ENCODE measurements at places on chromosomes 6 and 20.

DNA sequence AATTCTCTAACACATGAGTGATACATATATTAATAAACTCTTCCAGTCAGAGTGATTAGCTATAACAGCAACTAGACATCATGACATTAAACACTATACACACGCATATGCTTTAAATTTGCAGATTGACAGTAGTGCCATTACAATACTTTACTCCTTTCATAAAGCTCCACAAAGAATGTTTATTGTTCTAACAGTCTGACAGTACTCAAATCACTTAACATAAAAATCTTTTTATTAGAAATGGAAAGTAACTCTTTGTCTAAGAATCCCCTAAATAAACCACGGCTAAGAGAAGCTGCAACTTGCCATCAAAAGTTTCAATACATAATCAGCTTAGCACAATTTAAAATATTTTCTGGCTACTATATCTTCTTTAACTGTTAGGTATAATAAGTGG lies 24.0 kb downstream of the SNX3 start:
- no peak for DNase-seq

DNA sequence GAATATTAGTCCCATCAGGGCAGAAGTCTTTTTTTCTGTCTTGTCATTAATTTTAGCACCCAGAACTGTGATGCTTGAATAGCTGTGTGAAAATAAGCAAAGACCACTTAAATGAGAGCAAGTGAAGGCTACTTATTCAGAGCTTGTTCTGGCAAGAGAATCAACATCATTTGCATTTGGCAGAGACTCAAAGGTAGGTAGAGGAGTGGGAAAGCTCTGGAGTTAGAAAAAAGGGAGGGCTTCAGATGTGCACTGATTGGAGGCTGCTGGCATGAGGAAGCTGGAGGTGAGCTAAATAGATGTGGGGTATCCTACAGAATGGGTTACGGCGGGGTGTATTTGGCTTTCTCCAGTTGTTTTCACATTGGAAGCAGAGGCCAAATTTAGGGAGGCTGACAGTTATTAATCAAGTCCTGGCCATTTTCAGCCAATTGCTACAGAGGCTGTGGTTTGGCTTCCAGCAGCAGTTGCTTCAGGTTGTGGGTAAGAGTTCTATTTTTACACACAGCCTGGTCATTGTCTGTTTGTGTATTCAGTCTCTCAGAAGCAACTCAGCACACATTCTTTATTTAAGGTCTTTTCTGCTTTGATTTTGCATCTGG lies 254.3 kb downstream of the BTBD3 start:
- peak; percentile 84 for DNase-seq

- no peak for DNase-seq
Observed at GRCh38 chr6:4088704-4089103, 9.8 kb upstream of the FAM217A start.

- no peak for DNase-seq
Observed at GRCh38 chr20:16410626-16411025, 162.6 kb downstream of the KIF16B start.

DNA sequence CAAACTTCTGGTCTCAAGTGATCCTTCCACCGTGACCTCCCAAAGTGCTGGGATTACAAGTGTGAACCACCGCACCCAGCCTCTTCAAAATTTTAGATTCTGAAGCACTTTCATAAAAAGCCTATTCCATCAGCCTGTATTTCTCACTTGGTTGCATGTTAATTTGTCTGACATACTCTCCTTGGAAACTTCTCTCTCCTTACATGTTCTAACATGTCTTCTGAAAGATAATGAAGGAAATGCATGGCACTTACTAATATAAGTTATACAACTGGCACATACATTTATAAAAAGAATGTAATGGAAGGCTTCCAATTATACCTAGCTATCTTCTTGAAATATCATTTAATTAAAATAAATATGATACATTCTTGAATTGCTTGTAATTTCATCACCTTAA lies 597.5 kb downstream of the TBC1D32 start:
- no peak for DNase-seq

DNA sequence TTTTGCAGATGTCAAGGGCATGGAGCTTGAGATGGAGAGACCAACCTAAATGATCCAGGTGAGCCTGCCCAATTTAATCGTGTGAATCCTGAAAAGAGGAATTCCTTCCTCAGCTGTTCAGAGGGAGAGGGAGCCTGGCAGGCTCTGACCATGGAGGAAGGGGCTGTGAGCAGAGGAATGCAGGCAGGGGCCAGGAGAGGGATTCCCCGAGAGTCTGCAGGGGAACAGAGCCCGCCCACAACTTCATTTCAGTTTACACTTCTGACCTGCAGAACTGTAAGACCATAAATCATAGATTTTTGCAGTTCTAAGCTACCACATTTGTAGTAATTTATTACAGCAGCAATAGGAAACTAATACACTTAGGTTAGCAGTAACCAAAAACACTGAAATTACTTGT lies 164.1 kb downstream of the TBXT start:
- no peak for DNase-seq

DNA sequence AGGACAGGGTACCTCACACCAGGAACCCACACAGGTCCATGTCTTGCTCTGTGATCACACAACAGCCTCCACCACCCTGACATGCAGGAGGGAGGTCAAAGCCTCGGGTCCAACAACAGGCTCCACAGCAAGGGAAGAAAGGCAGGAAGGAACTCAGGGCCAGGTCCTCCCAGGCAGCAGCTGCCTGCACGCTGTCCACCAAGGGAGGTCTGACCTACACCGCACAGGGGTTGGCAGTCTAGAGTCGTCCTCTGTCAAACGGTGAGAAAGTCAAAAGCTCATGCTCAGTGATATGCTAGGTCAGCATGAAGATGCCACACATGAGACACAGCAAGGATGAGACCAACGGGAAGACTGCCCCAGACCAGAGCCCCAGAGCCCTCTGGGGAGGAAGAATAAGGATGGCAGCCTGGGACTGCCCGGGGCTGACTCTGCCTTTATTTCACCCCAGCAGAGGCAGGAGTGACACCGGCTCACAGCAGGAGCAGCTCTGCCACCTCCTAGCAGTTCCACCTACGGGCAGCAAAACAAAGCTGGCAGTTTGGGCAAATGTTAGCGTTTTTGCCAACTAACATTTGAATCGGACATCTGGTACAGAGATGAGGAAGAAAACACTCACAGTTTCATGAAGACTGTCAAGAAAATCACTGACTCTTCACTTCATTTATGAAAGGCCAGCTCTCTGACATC lies 8.5 kb downstream of the GMEB2 start:
- no peak for DNase-seq

- DNase-seq: no peak
Observed at GRCh38 chr20:25532015-25532751, 53.1 kb downstream of the NINL start.

- DNase-seq: no peak
Observed at GRCh38 chr20:6707321-6707831, 60.1 kb upstream of the BMP2 start.

DNA sequence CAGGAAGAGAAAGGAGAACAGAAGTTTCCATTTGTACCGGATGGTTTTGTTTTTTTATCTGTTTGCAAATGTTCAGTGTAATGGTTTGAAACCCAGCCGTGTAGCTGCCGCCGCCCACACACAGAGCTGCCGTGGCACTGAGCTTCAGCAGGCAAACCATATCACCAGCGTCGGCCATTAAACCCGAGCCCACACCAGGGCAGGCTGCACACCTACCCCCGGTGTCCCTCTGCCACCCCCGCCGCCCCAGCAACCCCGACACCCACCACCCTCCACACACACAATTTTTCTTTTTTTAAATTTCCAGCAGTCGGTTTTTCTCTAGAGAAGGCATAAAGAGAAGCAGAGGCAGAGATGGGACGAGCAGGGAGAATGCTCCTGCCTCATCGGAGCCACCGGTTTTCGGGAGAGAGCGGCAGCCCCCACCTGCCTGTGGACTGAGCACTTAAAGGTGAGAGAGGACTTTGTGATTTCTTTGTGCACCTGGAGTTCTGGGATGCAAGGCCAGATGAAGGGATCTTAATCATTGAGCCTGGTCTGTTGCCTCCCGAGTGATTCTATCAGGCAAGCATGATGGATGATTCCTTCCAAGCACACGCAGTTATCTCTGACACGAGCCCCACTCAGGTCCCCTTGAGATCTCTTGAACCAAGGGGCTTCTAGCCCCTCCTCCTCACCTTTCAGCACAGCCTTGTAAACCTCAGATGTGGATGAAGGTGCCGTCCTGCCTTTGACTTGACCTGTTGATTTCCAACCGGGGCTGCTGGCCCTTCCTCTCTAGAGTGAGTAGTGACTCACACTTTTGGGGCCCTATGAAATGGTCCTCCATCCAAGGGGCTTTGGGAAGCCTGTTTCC lies 17.5 kb upstream of the ZNF831 start:
- no peak for DNase-seq

DNA sequence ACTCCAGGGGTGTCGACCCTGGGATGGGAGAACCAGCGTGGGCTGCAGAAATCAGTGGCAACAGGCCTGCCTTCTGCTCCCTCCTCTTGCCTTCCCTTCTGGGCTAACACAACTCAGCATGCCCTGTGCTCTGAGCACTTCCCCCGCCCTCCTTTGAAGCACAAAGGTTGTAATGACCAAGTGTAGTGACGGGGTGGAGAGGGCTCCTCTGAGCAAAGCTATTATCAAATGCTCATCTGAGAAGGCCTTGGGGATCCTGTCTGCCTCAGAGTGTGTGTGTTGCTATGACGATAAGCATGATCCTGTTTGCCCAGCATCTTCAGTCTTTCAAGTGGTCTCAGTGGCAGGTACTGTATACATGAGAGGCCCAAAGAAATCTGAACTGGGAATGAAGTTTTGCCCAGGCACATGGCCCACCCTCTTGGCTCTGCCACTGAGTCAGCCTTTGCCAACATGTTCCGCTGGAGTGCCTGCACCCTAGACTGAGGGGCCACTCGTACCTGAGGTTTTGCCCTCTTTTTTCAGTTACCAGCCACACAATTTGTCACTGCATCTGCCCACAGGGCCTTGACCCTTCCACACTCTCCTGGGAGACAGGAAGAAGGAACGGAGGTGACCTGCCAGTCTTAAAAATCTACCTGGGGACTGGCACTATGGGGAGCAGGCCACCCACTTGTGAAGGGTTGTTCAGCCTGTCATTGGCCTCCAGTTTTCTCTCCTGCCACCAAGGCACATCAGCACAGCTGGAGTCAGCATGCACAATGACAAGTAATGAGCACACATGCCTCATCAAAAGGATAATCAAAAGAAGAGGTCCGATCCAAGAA lies 74.5 kb downstream of the GFOD1 start:
- no peak for DNase-seq

GRCh38 chr6:150255840-150256239 lies 113.0 kb upstream of the IYD start:
- no peak for DNase-seq

DNA sequence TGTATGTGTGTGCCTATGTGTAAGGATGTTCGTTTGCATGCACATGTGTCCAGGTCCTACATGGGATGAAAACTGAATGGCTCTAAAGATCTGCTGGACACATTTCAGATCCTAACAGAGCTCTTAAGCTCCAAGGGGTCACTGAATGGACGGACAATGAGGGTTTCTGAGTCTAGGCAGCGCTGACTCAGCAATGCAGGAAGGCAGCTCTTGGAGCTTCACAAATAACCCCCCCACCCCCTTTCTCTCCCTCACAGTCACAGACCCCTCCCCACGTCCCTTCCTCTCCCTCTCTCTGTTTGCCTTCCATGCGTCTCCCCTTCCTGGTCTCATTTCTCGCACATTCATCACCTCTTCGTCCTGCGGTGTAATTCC lies 369.8 kb downstream of the PREX1 start:
- DNase-seq: no peak

- DNase-seq: no peak
Observed at GRCh38 chr6:55320696-55321086, 6.6 kb upstream of the GFRAL start.

- DNase-seq: no peak
Observed at GRCh38 chr6:17865243-17865642, 122.2 kb downstream of the KIF13A start.

DNA sequence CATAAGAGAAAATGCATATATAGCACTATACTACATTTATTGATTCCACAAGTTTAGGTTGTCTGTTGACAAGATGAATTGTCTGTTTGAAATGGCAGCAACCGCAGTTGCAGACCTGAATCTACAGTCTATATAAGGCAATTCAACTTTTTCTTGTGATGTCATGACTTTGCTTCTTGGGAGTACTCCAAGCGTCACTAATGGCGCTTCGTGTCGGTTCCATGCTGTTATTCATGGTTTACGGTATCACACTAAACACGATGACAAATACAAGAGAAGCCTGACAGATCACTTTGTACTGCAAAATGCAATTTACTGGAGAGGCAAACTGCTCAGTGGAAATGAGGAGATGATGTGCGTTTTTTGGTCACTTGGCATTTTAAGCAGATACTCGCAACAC lies 280.3 kb upstream of the TCF21 start:
- no peak for DNase-seq

DNA sequence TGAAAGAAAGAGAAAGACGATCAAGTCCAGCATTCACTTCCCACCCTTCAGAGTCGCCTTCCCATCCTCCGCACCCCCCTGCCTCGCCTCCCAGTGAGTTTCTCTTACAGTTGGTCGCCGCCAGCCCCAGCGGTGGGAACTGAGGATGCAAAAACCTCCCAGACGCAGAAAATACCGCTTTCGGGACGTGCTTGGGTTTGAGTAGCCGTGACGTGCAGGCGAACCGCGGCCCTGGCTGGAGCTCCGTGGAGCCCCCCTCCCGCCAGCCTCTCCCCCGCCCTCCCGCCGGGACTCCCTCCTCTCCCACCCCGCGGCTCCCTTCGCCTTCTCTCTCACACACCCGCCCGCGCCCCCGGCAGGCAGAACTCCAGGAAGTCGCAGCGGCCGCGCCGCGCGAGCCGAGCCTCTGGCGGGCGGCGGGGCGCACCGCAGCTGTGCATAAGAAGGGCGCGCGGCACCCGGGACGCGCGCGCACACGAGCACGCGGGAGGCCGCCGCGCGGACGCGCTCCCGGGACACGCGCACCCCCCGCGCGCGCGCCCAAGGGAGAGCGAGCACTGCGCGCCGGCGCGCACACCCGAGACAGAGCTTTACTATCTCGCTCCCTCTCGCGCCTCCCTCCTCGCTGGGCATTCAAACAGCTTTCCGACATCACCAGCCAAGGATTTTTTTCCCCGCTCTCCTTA lies at the start of gene ADGRB3:
TSS of gene ADGRB3 (plus strand) at position 557 of the 686 bp plus-strand sequence. CDS start 3,394 bp downstream, outside the sequence.
- DNase-seq: peak; percentile 69

DNA sequence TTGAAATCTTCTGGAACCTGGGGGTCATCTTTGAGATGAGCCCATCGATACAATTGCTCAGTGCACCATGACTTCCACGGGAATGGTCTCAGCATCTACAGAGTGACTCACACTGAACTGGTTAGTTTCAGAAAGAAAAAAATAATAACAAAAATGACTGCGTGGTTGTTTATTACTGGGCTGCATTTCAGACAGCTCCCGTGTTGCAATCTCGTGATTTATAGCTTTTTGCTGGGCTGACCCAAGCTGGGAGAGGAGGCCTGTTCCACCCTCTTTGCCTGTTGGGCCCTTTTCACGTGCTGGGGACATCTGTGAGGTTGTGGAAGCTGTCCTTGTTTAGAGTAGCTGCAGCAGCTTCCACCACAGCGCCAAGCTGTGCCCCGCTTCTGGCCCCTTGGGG lies 225.5 kb downstream of the BMP7 start:
- DNase-seq: no peak

GRCh38 chr20:61813791-61814190 lies 251.9 kb downstream of the TAF4 start:
- no peak for DNase-seq

- DNase-seq: peak; percentile 24
Observed at GRCh38 chr20:50085481-50086365, 27.2 kb downstream of the UBE2V1 start.

Measured in fibroblast of skin of left biceps (primary cell).